Lower leg skin (tissue), 4 donors: ENCODE measurements at places on chromosomes 12 and 14.
A peak's percentile ranks its signal among the peaks of the same experiment; 100 is the strongest.

DNA sequence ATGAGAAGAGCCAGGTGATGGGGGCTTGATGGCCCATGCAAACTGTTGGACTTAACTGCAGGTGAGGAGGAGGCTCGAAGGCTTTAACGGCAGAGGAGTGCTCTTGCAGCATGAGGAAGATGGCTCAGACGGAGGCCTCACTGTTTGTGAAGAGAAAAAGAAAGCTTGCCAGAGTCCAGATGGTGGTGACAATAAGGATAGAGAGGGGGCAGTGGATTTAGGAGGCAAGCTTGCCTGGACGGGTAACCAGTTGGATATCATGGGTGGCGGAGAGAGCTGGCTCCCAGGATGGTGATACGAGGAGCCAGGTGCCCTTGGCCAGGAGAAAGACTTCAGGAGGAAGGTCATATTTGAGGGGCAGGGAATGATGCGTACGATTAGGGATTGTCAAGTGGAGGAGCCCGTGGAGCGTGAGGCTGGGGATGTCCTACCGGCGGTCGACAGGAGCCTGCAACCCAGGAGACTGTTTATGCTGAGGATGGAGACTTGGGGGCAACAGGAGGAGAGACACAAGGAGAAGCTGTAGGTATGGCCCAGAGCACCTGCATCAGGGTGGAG lies 71.8 kb downstream of the CACNA1C start:
- DNase-seq, result no peak

GRCh38 chr12:92859650-92860386 lies 69.3 kb downstream of the EEA1 start:
- no peak for DNase-seq

- DNase-seq, result peak; percentile 12
Measured at GRCh38 chr14:90842726-90843125, 26.5 kb upstream of the TTC7B start.

DNA sequence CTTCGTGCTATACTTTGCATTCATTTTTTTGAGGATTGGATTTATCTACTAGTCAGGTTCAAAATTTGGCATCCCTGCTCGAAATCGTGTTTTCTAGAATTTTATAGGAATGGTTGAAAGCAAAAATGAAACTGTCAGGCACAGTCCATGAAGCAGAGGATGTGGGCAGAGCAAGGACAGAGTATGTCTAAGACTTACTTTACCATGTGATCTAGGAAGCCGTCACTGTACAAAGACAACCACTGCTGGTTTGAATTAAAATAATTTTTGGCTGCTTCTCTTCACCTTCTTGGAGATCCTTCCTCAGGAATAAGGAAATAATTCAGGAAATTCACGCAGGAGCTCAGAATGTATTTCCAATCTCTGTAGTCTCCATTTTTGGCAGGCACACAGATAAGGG lies 31.6 kb upstream of the SGPP1 start:
- no peak for DNase-seq
